OCI-M1 (cell line): ENCODE measurements at places on chromosomes 12 and 14.

DNA sequence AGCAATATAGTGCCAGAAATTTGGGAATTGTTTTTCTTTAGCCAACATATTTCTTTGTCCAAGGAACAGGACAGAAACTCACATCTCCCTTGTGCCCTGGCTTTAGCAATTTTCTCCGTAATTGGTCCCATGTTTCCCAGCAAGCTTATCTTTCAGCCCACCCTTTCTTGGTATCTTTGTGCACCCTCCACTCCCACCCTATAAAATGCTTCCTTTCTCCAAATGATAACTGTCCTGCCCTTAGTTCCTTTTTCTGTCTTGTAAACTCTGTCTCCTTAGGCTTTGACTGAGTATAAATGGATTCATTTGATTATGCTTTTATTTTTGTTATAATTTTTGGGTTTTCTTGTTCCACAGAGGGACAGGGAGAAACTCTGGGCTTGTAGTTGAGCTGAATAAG lies 442.8 kb downstream of the ATP23 start:
- peak; percentile 89 for DNase-seq

- no peak for DNase-seq
Observed at GRCh38 chr14:101899263-101899662, 65.1 kb upstream of the DYNC1H1 start.

GRCh38 chr12:104641862-104642261 lies 185.1 kb downstream of the CHST11 start:
- no peak for DNase-seq

GRCh38 chr12:65495233-65495632 lies 216.8 kb downstream of the MSRB3 start:
- DNase-seq = no peak

- no peak for DNase-seq
Observed at GRCh38 chr12:124774054-124774461, 89.6 kb downstream of the SCARB1 start.

DNA sequence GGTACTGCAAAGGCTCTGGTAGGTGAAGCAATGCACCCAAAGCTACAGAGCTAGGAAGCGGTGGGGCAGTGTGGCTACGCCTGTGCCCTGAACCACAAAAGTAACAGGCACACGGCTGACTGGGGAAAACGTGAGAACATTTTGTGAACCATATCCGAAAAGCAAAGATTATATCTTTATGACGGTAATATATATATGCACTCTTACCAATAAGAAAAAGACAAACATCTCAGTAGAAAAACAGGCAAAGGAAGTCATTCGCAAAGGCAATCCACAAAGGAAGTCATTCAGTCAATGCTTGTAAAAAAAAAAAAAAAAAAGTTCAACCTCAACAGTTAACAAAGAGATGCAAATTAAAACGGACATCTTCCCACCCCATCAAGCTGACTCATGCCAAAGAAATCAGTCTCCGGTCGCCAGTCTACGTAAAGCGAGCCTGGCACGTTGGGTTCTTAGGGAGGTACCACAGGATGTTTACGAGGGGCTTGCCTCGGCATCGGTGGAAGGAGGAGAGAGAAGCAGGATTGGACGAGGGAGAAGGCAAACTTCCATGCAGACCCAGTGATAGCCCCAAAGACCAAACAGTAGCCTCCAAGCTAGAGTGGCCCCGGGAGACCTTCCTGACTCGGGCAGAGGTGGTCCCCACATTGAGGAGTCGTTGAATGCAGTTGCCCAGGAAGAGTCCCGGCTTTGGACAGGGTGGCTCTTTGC lies 39.4 kb upstream of the PPP2R5C start:
- no peak for DNase-seq

GRCh38 chr14:103543721-103544387 lies 14.9 kb downstream of the TRMT61A start:
- no peak for DNase-seq
